ENCODE measurements at places on chromosomes 4 and X.
A peak's percentile ranks its signal among the peaks of the same experiment; 100 is the strongest.

- DNase-seq: no peak
These were observed 1030.7 kb downstream of the GLUD2 start for GRCh38 chrX:122078079-122078478.

DNA sequence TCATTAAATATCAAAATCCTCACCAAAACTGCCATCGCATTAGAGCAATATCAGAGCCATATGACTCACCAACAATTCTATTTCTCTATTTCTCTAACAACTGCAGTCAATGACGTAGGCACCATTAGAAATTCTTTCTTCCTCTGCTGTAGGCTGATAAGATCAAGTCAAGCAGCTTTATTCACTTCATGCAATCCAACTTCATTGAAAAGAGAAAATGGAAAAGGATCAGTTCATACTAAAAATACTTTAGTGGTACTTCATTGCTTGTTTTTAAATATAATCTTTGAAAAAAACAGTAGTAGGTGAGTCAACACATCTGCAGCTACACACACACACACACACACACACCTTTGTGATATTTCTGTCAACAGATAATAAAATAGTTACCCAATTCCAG lies 345.3 kb upstream of the TENM3 start:
- peak; percentile 78 for DNase-seq

GRCh38 chr4:102174719-102175189 lies 170.5 kb downstream of the SLC39A8 start:
- peak; percentile 35 for DNase-seq

DNA sequence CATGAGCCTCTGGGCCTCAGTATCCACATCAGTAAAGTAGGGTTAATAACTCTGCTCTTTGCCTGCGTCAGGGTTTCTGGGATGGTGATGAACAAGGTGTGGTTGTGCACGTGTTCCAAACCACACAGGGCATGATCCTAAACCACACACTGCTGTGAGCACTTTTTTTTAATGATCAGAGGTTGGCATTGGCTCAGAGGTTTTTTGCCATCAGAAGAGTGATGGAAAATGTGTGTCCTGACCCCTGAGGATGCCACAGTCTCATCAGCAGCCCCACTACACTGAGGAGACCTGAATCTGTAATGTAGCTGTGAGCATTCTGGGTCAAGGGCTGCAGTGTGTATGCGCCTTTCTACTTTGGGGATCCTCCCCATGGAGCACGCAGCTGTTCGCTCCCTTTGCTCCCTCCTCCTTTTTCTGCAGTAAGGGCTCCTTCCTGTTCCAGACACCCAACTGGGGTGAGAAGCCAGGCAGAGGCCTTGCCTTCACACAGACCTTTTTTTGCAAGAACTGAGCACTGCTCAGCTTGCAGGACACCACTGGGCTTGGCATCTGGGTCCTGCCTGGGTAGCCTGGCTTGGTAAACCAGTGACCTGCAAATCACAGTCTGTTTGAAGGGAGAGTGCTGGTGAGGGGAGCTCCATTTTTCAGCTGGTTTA lies 87.5 kb downstream of the MAMLD1 start:
- DNase-seq: no peak

- no peak for DNase-seq
These were observed 565.0 kb downstream of the TRIML1 start for GRCh38 chr4:188704288-188704687.

DNA sequence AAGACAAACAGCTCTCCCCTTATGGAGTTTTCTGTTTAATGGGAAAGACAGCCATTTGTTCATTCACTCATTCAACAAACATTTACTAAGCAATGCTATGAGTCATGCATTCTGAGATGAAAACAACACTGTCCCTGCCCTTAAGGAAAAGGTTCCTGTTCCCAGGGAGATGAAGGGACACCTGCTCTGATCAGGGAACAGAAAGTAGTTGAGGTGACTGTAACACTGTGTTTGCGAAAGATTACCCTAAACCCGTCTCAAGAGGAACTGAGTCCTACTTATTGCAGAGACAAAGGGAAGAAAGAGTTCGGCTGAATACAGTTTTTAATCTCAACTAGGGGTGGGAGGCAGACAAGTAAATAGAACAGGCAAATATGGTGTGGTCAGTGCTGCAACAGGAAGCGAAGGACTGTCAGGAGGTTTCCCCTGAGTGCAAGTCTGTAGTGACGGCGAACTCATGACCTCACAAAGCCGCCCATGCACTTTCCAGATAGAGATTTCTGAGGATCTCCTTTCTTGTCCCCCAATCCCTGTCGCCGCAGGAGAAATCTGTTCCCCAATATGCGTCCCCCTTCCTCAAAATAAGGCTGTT lies 712 bp downstream of the STX18 start:
- peak; percentile 55 for DNase-seq

- DNase-seq: no peak
These were observed 29.2 kb downstream of the FHIP1A start for GRCh38 chr4:151438154-151438553.
